ENCODE measurements at places on chromosomes 3 and 15.
A peak's percentile ranks its signal among the peaks of the same experiment; 100 is the strongest.

- DNase-seq: no peak
Measured at GRCh38 chr3:71074423-71074822, 509.1 kb downstream of the FOXP1 start.

- DNase-seq: peak; percentile 2
Measured at GRCh38 chr3:102536456-102536855, 101.6 kb downstream of the ZPLD1 start.

DNA sequence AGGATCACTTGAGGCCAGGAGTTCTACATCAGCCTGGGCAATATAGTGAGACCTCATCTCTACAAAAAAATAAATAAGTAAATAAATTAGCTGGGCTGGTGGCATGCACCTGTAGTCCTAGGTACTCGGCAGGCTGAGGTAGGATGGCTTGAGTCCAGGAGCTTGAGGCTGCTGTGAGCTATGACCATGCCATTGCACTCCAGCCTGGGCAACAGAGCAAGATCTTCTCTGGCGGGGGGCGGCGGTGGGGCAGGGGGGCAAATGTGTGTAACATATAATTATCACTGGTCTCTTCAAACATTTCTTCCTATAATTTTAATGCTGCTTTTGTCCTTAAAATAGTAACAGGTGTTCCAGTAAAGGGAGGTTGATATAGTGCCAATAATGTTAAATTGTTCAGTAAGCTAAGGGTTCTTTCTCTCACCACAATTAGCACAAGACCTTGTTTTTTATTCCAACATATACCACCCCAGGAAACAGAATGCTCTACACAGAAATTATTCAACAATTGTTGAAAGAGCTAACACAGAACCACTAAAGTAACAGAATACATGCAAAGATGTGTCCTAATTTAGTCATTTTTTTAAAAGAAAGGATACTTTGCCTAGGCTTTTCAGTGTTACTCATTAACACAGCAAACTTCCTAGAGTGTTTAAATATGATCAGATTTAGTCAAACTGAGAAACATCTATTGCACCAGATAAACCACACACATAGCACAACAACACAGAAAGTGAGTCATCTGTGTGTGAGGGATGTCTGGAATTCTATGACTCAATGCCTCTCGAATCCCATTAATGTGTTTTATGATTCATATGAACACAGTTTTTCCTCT lies 29.1 kb downstream of the ANKRD28 start:
- DNase-seq: peak; percentile 16

GRCh38 chr15:82999905-83000671 lies 11.4 kb downstream of the C15orf40 start:
- DNase-seq: no peak

- DNase-seq: no peak
Measured at GRCh38 chr3:108150200-108150599, 59.4 kb upstream of the CD47 start.

GRCh38 chr3:56314842-56315241 lies 153.4 kb downstream of the ERC2 start:
- DNase-seq: no peak

DNA sequence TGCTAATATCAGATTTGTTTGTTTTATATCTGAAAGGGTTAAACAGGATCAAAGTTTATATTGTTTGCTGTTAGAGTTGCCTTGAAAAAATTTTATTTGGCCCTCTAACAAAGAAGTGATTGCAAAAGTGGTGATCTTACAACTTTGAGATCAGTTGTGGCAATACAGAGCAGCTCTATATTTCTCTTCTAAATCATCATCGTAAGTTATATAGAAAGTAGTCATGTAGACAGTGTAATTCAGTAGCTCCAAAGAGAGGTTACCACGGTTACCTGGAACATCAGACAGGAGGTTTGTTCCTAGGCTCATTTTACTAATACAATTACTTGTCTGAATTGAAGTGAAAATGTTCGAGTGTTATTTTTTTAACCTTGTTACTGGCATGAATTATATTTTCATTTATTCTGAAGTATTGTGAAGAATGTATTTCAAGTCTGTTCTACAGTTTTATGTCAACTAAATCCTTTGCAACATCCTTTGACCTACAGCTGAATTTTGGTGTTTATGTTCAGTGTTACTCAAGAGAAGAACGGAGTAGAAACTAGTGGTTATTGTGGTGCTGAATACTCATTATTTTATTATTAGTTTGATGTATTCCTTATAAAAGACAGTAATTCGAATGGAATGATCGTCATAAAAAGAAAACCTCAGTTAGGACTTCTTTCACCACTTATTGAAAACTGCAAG lies 214.2 kb downstream of the NAALADL2 start:
- DNase-seq: peak; percentile 20

DNA sequence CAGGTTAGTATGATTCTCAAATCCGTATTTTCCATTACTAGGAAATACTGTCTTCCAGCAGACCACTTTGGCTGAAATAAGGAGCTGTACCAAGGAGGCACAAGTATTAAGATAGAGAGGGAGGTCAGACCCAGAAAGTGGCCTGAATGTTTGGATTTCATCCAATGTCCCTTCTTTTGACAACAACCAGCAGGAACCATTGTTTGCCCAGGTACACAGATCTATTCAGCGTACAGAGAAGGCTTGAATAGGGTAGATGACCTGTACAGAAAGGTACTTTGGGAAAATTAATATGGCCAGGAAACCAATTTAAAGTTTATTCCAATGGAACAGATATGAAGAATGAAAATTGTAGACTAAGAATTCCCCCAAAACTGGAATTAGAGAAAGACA lies 12.6 kb downstream of the MTHFS start:
- no peak for DNase-seq

GRCh38 chr3:13338996-13339395 lies 81.1 kb downstream of the NUP210 start:
- no peak for DNase-seq

DNA sequence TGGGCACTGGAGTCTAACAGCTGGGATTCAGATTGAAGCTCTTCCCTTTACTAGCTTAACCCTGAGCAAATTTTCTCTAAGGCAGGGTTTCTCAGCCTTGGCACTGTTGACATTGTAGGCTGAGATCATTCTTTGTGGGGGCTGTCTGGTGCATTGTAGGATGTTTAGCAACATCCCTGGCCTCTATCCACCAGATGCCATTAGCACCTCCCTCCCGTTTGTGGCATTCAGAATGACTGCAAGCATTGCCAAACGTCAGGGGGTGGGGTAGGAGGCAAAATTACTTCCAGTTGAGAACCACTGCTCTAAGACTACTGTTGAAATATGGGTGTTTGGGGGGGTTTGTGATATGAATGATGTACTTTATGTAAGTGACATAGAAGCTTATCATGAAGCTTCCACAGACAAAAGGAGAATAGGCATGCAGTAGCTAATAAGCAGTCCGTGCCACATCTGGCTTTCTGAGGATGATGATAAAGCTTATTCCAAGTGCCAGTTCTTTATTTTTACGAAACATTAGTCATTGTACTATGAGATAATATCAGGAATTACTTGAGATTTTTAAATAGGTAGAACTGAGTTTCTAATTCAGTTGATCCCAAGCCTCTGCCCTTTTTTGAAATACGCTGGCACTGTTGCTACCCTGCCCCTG lies 39.3 kb downstream of the NKIRAS1 start:
- peak; percentile 18 for DNase-seq

GRCh38 chr3:170740726-170741591 lies 129.0 kb downstream of the RPL22L1 start:
- peak; percentile 42 for DNase-seq

DNA sequence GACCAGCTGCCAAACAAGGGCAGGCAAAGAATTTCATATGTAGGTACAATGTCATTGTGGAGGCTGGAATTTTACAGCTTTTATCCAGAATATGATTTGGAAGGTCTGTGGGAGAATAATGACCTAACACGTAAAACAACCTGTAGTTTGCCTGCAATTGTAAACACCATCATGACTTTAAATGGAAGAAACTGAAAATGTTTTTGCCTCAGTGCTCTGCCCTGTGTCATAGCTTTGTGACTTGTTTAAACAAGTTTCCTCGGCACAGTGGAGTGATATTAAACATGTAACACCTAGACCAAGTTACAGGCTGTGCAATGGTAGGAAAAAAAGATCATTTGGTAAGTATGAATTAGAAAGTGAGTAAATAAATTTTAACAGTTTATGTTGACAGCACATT lies 171.6 kb upstream of the MBNL1 start:
- no peak for DNase-seq

GRCh38 chr3:189014526-189014925 lies 157.2 kb upstream of the TPRG1 start:
- no peak for DNase-seq

DNA sequence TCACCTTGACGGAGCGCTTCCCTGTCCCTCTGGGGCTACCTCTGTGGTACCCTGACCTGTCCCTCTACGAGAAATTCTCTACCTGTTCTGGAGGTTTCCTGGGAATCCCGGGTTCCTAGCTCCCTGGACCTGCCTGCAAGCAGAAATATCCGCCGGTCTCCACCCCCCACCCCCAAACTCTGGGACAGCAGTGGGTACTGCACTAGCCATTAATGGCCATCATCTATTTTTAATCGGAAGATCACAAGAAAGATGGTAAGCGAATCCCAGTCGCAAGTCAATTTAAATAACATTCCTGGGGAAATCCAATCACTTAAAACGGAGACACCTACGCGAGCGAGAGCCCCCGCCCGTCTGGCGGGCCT lies 429 bp upstream of the C3orf80 start:
- DNase-seq: no peak

- DNase-seq: no peak
Measured at GRCh38 chr3:129534428-129535027, 6.1 kb downstream of the RHO start.

DNA sequence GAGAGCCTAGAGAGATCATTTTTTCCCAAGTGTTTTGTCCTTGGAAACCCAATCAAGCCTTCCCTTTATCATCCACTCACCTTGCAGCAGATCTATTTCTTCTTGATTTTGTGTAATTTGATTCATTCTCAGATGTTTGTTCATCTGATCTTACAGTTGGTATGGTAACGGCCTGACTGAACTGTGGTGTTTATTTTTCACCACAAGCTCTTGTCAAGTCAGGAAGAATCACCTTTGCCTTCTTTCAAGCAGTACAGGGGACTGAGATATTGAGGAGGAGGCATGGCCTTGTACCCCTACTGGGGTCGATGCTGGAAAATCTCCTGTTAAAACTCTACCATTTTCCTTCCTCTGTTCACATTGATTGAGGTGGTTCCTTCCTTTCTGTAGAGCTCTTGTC lies 361.4 kb upstream of the CFAP20DC start:
- no peak for DNase-seq

DNA sequence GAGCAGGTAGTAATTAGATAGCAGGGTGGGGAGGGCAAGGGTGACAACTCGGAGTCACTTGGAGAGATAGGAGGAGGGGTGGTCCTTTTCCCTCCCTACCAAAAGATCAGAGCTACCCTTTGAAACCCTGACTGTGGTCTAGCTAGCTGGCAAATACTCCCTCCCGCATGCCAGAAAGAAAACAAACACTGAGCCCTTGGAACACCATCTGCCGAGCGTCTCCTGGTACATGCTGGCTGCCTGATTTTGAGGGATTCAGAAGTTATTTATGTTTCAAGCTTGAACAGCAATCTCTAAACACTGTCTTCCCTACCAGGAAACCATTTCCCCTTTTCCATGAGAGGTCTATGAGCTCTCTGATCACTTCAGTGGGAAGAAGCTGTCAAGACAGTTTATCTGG lies 291.6 kb upstream of the CFAP20DC start:
- peak; percentile 37 for DNase-seq

DNA sequence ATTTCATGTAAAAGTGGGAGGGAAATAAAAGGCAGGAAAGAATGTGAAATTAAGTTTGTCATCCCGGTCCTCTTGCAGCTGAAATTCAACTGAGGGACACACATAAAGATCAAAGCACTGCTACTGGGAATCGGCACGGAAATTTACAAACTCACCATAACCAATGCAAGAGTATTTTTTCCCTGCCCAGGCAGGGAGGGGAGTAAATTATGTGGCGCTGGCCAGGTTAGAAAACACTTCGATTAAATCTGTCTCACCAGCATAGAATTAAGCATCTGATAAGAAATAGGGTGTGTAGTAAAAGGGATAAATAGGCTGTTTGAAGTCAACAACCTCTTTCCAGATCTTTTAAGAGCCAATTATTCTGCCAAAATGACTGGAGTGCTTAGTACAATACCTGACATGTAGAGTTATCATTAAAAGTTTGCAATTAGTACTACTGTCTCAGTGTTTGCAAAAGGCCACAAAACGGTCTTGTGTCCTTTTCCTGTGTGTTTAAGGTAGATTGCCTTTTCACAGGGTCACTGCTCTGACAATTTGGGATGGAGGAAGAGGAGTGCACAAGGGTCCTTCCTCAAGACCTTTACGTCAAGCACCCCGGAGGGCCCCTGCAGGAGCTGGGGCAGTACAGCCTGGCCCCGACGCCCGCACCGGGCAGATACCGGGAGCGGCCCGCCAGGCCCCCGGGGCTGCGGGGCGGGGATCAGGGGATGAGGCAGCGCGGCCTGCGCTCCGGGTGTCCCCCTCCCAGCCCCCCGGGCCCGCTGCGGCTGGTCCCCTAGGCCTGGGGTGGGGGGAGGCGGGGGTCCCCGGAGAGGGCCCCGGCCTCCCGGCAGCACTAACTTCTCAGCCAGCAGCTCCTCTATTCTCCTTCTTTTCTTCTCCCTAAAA lies 651 bp downstream of the UBA3 start:
- DNase-seq: no peak

GRCh38 chr3:112035241-112035640 lies 705 bp downstream of the TMPRSS7 start:
- no peak for DNase-seq

DNA sequence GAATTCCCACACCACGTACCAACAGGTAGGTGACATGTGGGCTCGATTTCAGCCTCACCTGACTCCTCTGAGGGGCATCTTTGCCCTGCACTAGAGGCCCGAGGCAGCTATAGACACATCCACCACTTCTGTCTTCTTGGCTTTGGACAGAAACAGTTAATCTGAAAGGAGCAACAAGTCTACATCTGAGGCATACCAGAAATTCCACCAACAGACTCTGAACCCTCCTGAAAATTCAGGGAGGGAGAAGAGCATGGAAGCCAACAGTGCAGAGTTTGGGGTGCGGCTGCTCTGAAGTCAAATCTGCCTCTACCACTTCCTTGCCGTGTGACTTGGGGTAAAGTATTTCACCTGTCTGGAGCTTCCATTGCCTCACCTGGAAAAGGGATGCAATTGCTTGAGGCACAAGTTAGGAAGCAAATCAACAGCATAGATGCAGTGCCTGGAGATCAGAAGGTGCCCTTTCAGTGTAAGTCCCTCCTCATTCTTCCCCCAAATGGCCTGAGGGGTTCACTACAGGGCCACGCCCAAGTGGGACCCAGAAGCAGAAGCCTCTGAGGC lies 119.8 kb downstream of the SHQ1 start:
- no peak for DNase-seq

GRCh38 chr3:161222662-161223061 lies 1.6 kb downstream of the NMD3 start:
- no peak for DNase-seq

- DNase-seq: no peak
Measured at GRCh38 chr15:68298882-68299381, 21.4 kb downstream of the FEM1B start.

DNA sequence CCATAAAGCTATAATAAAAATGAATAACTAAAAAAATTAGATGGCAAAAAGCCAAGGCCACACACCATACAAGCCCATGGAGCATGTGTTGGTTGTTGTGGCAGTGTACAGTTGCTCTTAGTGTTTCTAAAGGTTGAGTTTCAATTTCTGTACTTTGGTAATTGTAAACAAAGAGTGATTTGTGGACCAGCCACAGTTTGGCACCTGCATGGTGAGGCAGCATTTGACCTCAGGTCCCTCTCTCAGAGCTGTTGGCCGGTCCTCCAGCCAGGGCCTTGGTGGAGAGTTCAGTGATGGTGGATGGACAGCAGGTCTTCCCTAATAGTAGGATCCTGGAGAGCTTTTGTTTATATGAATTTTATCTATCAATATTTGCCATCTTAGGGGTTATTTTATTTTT lies 5.6 kb downstream of the ACAD9 start:
- DNase-seq: no peak

All from NCI-H446 (cell line).